ACHN (cell line): ENCODE measurements at places on chromosomes 11 and 22.

GRCh38 chr11:61897387-61898246 lies 6.3 kb upstream of the FADS3 start:
- peak; percentile 46 for DNase-seq

- no peak for DNase-seq
Observed at GRCh38 chr11:12077535-12078280, 32.7 kb upstream of the MICAL2 start.

GRCh38 chr11:69817265-69818230 lies 1.7 kb downstream of the FGF3 start:
- DNase-seq: no peak

DNA sequence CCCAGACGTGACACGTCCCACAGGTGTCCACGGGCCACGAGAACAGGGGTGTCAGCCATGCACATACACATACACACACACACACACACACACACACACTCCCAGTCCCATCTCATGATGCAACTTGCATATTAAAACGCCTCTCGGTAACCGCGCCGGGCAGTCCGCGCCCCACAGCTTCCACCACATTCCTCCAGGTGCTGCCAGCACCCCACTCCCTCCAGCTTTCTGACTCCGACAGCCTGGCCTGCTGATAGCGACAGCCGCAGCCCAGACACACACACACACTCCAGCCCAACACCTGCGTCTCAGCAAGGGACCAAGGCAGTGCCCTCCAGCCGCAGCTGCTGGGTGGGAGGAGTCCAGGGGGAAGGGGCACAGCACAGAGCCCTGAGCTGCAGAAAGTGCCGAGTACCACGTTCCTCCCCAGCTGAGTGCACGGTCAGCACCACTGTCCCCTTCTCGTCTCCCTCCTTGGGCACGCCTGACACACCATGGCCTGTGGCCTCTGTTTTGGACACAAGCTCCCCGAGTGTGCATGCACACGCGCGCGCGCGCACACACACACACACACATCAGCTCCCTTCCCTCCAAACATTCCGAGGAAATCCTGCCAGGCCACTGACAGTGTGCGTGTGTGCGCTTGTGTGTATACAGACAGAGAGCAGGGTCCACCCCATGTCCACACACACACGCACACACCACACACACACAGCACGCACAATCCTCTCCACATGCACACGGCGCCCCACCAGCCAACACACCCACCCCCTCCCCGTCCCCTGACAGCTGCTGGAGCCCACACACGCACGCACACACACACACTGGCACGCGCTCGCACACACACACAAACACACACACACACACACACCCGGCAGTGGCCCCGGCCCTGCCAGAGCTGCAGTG lies 1.2 kb downstream of the ELFN2 start:
- no peak for DNase-seq

DNA sequence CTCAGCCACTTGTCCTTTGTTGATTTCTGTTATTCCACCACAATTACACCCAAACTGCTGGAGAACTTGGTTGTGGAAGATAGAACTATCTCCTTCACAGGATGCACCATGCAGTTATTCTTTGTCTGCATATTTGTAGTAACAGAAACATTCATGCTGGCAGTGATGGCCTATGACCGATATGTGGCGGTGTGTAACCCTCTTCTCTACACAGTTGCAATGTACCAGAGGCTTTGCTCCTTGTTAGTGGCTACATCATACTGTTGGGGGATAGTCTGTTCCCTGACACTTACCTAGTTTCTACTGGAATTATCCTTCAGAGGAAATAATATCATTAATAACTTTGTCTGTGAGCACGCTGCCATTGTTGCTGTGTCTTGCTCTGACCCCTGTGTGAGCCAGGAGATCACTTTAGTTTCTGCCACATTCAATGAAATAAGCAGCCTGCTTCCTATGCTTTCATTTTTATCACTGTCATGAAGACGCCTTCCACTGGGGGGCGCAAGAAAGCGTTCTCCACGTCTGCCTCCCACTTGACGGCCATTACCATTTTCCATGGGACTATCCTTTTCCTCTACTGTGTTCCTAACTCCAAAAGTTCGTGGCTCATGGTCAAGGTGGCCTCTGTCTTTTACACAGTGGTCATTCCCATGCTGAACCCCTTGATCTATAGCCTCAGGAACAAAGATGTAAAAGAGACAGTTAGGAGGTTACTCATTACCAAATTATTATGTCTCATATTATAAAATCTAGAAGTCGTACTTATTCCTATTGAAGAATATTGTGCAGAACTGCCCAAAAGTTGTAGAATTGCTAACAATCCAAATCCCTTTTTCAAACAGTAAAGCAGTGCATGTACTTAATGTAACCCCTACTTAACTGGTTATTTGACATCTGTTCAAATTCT lies 53.2 kb downstream of the OR4C6 start:
- DNase-seq: peak; percentile 42

DNA sequence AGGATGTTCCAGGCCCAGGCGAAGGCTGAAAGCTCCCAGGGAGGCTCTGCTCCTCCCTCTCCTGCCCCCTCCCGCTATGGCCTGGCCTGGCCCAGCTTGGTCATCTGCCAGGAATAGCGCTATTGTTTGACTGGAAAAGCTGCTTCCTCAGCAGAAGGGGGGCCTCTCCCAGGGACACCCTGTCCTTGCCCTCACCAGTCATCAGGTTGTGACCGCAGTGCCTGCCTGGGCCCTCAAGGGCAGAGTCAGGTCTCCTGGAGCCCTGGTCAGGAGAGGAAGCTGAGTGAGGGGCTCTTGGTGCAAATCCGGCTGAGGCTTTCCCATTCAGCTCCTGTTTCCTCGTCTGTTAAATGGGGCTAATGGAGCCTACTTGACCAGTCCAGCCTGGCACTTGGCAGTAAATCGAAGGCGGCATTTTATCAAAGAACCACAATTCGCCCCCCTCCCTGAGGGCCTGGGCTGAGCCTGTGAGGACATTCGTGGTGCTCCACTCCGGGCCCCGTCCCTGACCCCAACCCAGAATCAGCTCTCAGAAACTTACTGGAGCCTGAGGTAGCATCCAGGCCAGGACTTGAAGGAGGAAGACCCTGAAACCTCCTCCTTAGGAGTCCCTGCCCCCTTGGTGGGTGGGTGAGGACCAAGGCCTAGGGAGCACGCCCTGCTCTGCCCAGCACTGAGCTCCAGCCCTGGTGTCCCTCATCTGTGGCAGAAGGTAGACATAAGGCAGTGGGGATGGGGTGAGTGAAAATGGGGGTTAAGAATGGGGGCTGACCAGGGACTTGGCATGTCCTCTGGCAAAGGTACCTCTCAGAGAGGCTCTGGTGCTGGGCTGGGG lies 2.0 kb upstream of the CASTOR1 start:
- peak; percentile 40 for DNase-seq

DNA sequence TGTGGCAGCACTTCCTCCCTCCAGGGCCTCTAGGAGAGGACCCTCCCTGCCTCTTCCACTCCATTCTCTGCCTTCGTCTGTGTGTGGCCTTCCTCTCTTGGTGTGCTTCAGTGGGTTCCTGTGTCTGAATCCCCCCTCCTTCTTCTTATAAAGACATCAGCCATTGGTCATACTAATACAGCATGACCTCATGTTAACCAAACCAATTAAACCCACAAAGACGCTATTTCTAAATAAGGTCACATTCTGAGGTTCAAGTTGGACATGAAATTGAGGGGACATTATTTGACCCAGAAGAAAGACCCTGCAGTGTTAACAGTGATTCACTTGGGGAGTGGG lies 398.6 kb downstream of the SHANK2 start:
- DNase-seq: no peak

DNA sequence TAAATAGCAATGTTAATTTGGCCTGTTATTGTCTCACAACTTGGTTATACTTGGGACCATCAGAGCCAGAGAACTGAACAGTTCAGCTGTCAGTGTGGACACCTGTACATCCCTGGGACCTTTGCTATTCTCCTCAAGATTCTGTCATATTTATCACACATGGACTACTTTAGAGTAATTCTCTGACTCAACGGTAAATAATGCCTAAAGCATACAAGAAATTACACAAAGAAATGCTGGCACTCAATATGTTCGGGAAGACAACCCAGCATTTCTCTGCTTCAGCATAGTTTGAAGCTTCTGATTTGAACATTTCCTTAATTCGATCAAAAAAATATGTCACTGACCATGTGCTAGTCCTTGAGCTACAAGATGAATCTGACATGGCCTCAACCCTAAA lies 34.6 kb upstream of the MMP13 start:
- no peak for DNase-seq

DNA sequence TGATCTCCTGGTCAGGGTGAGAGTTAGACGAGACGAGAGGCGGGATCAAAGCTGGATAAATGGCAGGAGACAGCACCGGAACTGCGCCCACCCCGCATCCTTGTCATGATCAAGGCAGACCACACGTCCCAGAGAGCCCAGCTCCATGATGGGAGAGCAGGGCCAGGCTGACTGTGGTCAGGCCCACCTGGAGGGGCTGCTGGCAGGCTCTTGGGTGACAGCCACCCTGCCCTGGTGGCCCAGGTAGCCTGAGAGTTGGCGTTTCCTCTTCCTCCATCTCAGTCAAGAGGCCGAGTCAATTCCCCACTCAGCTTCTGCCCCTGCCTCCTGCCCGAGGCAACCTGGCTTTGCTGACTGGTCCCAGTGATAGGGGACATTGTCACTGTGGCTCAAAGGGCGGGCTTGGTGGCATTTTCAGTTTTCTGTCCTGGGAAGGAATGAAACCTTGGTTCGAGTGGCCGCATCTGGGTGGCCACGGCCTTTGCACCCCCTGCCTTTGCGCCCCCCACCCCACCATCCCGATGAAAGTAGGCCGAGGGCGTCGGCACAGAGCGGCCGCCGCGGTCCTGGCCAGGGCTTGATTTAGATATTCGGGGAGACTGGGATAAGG lies 60.8 kb upstream of the PPARA start:
- DNase-seq: no peak

DNA sequence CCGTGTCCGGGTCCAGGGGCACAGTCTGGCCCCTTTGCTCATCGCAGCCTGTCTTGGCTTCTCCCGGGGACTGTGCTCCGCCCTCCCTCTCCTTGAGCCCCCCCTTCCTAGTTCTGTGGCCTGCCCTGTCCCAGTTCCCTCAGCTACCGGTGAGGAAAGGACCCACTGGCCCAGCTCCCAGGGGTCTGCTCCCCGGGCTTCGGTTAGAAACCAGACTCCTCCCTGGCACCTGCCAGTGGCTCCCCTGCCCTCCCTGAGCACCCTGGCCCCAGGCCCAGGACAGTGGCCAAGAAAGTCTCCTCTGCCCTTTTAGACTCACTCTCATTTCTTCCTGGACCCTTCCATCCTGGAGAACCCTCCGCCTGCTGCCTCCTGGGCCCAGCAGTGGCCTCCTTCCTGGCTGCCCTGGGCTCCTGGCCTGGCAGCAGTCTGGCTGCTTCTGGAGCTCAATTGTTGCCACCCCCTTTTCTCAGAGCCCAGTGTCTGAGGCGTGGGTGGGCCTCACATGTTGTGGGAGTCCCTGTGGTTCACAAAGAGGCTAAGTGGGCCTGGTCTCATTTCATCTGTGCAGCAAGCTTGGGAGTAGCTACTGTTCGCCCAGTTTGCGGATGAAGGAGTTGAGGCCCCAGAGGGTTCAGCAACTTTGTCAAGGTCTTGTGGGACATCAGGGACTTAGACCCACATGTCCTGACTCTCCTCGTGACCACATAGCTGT lies 12.6 kb downstream of the PRDM11 start:
- no peak for DNase-seq

- no peak for DNase-seq
Observed at GRCh38 chr11:116607027-116607426, 165.8 kb downstream of the BUD13 start.

- no peak for DNase-seq
Observed at GRCh38 chr22:42317691-42318547, 47.5 kb upstream of the TCF20 start.

DNA sequence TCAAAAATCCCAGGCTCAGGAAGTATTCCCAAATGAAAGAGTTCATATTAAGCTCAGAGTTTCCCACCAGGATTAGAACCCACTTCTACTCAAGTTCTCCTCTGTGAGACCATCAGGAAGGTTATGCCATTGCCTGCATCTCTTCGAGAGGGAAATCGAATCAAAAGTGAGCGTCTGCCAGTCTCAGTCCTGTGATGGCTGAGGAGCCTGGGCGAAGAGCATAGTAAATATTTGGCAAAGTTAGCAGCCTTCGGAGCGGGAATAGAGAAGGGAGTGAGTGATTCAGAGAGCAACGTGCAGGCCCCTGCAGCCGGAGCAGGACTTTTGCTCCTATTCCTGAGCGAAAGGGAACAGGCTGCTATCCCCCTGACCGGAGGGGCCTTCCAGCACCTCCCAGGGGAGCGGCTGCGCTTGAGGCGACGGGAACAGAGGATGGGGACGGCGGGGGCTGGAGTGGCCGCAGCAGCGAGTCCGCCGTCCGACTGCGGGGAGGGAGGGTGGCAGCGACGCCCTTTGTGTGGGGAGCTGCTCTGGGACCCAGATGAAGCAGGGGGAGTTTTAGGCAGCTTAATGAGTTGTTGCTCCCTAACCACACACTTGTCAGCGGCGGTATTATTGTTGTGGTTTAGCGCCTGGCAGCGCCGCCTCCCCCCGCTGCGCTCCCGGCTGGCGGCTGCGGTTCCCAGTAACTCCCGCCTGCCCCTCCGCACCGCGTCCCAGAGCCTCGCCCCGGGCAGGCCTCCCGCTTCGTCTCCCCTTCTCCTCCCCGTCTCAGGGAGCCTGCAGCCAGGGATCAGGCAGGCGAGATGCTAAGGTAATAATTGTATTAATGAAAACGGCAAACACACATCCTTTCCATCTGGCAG lies 21.7 kb upstream of the NRGN start:
- peak; percentile 25 for DNase-seq

- no peak for DNase-seq
Observed at GRCh38 chr11:119282495-119282894, 34.4 kb downstream of the MCAM start.

DNA sequence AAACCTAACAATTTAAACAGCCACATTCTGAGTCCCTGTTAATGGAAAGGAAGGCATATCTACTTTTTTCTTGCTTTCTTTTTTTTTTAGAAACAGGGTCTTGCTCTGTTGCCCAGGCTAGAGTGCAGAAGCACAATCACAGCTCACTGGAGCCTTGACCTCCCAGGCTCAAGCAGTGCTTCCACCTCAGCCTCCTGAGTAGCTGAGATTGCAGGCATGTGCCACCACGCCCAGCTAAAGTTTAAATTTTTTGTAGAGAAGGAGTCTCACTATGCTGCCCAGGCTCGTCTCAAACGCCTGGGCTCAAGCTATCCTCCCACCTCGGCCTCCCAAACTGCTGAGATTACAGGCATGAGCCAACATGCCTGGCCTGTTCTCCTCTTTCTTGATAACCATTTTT lies 25.4 kb downstream of the ARFGAP3 start:
- DNase-seq: no peak

DNA sequence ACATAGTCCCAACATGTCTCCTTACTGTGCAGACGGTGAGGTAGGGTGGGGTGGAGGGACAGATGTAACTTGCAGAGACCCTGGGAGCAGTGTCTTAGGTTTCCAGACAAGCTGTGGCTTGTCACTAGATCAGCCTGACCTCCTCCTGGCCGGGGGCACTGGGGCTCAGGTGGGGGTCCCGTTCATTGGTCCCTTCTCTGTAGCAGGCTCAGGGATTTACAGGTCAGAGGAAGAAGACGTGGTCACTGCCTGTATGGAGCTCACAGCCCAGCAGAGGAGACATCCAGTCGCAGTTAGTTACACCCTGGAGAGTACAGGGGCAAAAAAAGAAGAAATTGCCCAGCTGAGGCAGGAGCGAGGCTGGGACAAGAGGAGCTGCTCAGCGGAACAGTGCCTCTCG lies 22.0 kb upstream of the TUB start:
- no peak for DNase-seq

- DNase-seq: no peak
Observed at GRCh38 chr22:40975366-40975765, 24.2 kb downstream of the RBX1 start.

- no peak for DNase-seq
Observed at GRCh38 chr11:25065746-25066145, 568.9 kb downstream of the LUZP2 start.
